ENCODE measurements at places on chromosomes 12 and 14. TPM values are rescaled to one million over a fixed set of nuclear protein-coding genes. Genes with fewer than 3 reads are reported as not detected.

Gene PPP1R1A
- polyA plus RNA-seq, result 52.6 TPM

DNA sequence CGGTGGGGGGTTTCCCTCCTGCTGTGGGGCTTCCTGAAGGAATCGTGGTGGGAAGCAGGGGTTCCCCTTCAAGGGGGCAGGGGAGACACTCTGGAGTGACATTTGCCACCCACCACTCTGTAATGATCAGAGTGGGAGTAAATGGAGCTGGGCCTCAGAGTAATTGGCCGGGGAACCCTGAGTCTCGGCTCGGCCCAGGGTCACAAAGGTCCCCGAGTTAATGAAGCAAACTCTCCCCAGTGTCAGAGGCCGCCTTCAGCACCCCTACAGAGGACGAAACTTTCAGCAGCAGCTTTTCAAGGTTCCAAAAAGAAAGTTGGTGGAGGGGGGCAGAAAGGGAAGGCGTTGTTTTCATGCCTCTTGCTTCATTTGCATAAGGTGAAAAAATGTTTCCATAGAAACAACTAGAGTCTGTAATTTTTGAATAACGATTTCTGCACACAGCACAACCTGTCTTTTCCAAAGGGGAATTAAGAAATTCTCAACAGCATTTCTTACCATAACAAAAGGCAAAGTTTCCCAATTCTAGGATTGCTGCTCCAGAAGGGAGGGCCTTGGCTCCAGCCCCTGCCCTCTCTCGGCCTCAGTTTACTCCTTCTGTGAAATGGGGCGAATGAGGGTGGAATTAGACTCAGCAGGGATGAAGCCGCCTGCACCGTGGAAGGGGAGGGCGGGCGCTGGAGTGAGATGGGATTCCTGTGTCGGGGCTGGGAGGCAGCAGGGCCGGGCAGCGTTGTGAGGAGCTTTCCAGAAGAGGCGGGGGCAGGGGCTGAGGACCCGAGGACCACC lies 67.0 kb upstream of the BEGAIN start:
- no peak for DNase-seq

Gene A2M
- 218 TPM for polyA plus RNA-seq

DNA sequence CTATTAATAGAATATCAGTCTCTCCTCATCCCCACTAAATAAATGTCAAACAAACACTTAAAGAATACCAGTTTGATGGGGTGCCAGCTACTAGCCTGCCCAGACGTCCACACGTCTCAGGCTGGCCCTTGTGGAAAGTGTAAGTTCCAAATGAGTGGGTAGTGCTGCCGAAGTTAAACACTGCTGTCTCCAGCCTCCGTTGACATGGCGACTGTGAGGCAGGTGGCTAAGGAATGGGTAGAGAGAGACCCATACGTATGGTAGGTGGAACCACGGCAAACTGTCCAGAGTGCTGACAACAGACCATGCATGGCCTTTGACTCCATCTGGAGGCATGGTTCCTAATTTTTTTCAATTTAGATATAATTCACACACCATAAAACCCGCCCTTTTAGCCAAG lies 37.9 kb downstream of the PITPNM2 start:
- no peak for DNase-seq

Gene PTPRQ
- 53.1 TPM for polyA plus RNA-seq

Gene P2RX7
- polyA plus RNA-seq, result 1.0 TPM

DNA sequence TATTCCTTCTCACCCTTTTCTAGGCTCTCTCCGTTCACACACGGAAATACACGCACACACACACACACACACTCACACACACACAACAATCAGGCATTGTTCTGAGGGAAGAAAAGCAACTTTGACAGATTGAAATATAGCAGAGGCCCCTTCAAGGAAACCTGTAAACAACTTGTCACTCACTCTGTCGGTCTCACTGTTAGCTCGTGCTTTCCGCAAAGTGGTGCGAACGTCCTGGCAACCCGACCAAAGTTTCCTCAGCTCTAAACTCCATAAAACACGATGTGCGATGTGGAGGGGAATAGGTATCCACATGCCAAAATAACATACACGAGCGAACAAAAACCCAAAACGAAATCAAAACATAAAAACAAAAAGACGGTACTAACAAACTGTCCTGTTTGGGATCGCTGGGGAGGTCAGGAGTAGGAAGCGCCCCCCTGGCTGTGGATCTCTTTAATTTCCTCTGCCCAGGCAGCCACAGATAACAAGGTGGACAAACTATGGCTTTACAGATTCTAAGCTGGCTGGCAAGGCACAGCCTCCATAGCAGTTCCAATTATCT lies 822 bp upstream of the SOX5 start:
- DNase-seq, result peak; percentile 38

GRCh38 chr14:105577314-105577861 lies 51.0 kb downstream of the TMEM121 start:
- DNase-seq, result no peak

DNA sequence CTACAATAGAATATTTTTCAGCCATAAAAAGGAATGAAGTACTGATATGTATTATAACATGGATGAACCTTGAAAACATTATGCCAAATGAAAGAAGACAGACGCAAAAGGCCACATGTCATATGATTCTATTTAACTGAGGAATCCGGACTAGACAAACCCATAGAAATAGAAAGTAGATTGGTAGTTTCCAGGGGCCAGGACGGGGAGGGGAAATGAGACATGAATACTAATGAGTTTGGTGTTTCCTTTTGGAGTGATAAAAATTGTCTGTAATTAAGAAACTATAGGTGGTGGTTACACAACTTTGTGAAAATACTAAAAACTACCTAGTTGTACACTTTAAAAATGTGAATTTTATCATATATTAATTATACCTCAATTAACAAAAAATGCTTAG lies 247.6 kb downstream of the BCAT1 start:
- no peak for DNase-seq

GRCh38 chr14:31858868-31859267 lies 218.2 kb upstream of the ARHGAP5 start:
- no peak for DNase-seq

Gene IFNG
- polyA plus RNA-seq, result not detected

Gene SLC38A4
- polyA plus RNA-seq, result 27.1 TPM

GRCh38 chr12:54509617-54510016 lies 12.1 kb downstream of the NCKAP1L start:
- no peak for DNase-seq
